ENCODE measurements at places on chromosomes 13 and 19.

GRCh38 chr13:30681843-30682242, 53.5 kb upstream of the ALOX5AP start:
- no peak for DNase-seq

DNA sequence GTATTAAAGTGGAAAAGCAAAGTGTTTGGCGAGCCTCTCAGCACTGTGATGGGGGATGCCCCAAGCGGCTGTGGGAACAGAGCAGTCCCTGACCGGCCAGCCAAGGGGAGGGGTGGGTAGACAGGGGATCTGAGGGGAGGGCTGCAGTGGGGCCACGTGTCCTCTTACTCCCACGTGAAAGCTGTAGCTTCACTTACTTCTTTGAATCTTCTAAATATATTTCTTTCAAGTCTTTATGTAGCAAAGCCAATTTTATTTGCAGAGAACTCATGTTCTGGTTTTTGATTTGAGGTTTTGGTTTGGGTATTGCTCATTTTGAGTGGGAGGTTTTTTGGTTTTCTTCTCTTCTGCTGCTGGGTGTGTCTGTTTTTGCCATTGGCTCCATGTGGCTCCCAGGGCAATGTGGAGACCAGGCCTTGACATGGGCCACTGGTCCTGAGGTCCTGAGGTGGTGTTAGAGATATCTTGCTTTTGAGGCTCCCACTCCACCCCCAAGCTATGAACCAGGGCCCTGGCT, 17.7 kb upstream of the OVOL3 start:
- no peak for DNase-seq

DNA sequence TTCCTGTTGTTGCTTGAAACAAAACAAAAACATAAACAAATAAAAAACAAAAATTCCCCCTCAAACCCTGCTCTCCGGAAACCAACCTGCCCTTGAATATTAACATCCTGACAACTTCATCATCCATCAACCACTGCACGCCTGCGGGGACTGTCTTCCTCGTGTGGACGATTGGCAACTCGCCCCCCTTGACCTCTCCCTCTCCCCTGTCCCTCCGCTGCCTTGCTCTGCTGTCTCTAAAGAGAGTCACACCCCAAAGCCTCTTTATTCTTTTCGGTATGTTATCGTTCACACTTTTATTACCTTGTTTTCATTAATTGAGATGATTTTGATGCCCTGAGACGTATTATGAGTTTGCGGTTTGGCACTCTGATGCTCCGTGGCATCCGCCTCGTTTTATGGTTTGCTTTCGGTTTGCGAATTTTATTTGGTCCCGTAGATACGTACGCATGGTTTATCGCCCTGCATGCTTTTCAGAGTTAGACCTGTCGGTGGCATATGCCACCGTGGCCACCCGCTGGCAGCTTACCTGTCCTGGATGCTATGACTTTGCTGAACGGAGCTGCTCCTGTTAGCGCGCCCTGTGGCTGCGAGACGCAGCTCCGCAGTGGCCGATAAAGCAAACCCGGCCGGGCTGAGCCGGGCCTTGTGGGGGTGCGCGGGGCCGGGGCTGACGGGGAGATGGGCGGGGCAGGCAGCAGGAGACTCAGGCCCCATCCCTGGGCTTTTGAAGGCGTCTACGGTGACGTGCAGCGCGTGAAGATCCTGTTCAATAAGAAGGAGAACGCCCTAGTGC, 10.6 kb downstream of the PTBP1 start:
- DNase-seq: no peak

- DNase-seq: no peak
Observed at GRCh38 chr19:19662871-19663255, 613 bp downstream of the ATP13A1 start.

- DNase-seq: peak; percentile 12
Observed at GRCh38 chr19:43476606-43477005, 11.2 kb upstream of the LYPD3 start.

- DNase-seq: no peak
Observed at GRCh38 chr13:44463759-44464158, 90.1 kb downstream of the SERP2 start.

DNA sequence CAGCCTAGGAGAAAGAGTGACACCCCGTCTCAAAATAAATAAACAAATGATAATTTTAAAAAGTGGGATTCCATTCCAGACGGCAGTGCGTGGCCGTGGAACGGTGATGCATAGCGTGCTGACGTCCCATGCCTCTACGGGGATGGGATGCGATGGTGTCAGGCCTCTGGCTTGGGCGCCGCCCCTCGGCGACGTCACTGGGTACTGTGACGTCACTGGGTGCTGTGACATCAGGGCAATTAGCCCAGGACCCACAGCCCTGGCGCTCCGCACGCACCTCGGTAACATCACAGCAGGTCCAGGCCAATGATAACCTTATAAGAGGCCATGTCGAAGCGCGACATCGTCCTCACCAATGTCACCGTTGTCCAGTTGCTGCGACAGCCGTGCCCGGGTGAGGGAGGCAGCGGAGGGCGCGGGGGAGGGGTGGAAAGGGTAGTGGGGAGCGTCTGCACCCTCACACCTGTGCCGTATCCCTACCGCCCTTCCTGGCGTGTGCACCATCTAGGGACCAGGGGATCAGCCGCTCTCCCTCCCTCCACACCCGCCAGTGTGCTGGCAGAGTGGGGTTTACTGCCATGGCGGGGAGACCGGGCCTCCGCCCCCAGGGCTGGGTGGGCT, at the start of gene GAPDHS:
Gene GAPDHS, plus strand, starts transcription at position 256 of the 621 bp plus-strand sequence. Its CDS starts 72 bp downstream, at position 328.
- DNase-seq: no peak
